NCI-H748 treated with DMSO at 0.1 percent for 48 hours (cell line): ENCODE measurements at places on chromosomes 1 and 21.

- no peak for DNase-seq
These were observed 237.1 kb upstream of the PLD5 start for GRCh38 chr1:242761556-242761955.

DNA sequence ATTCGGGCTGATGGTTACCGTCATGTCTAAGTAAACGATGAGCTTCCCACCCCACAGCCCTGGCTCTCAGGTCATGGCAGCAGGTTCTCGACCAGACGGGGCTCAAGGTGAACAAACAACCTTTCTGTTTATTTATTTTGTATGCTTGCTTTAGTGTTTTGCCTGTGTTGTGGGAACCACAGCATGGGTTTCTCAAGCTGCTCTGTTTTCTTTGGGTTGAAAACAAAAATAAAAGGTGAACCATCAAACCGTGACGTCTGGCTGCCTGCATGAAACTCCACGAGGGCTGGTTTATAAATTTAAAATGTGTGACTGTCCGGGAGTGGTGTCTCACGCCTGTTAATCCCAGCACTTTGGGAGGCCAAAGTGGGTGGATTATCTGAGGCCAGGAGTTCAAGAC lies 28.0 kb downstream of the TMEM51 start:
- no peak for DNase-seq

DNA sequence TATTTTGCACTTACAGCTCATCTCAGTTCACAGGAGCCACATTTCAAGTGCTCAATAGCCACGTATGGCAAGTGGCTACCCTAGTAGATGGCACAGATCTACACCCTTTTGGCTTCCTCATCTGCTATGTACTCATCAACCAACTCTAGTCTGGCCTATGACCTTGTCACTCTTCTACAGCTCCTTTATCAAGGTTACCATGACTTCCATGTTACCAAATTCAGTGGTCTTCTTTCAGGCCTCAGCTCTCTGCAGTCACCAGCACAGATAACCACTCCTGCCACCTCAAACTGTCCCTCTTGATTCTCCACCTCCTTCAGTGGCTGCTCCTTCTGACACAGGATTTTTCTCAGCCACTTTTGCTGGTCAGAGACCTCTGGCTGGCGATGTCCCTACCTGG lies 11.7 kb upstream of the USP48 start:
- DNase-seq, result no peak

DNA sequence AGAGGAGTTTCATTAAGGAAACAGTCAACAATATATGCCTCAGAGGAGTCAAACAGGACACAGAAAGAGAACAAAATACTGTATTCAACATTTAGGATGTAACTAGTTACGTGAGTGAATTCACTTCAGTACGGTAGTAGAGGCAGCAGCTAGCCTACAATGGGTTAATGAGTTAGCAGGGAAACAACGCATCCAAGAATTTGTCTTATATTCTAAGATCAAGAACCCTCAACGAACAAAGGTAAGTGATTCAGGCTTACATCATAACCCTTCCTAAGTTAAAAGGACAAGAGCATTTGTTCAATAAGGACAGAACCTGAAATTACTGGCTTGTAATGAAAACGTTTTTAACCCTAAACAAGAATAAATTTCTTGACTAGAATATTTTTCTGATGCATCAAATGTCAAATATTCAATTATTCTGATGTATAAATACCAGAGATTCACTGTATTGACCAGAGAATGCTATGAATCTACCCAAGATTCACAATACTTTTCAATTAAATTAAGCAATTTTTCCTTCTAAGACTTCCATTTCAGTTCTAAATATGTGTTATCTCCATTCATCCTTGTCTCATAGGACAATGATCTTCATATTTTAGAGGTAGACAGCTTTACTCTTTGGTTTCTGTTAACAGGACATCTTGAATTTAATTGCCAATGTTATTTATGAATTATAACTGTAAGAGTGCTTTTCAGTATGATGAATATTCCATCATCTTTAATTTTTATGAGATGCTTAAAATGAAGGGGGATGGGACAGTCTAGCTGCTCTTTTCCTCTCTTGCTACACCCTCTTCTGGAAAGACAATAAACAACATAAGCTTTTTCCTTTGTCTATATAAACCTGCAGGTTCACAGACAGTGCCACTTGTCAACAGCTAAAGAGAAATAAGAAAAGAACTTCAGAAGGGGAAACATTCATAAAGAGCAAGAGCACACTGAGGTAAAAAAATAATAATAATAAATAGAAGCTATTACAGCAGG lies 209.5 kb downstream of the SMYD3 start:
- DNase-seq, result no peak

- DNase-seq, result no peak
These were observed 18.2 kb downstream of the PRRX1 start for GRCh38 chr1:170682169-170682568.

DNA sequence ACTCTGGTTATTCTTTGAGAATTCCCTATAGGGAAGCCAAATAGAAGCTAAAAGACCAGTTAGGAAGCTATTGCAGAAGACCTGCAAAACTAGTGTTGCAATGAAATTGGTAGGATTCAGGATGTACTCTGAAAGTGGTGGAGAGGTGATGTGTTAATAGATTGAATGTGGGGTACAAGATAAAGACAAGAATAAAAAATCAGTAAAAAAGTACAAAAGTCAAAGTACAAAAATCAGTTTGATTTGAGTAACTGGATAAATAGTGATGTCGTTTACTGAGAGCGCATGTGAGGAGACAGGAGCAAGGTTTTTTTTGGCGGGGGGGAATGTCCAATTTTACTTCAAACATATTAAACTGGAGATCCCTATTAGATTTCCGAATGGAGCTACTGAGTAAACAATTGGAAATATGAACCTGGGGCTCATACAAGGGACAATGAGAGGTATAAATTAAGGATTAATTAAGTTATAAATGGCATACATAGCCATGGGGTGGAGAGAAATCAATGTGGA lies 2.5 kb upstream of the DCAF8 start:
- DNase-seq, result no peak

DNA sequence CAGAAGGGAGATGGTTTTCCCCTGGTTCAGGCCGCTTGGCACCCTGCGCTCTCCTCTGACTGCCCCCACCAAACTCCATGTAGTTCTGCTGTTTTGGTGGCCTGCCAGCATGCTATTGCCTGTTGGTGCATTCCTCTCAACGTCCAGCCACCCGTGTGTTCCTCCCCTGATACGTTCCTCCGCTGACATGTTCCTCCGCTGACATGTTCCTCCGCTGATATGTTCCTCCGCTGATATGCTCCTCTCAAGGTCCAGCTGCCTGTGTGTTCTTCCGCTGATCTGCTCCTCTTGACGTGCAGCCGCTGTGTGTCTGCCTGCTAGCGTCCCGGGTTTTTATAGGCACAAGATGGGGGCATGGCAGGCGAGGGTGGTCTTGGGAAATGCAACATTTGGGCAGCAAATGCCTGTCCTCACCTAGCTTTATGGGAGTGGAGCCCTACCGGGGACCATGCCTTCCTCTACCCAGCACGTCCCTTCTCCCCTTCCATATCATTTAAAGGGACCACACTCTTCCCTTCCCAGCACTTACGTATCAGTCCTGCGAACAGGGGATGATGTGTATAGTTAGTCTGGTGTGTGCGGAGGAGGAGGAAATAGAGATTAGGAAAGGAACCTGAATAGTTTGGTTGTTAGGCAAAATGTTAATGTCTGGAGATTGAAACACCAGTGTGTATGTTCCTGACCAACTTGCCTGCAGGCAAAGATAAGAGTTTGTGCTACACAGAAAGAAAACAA lies 40.6 kb upstream of the PLA2G5 start:
- no peak for DNase-seq

- DNase-seq, result no peak
These were observed 230.8 kb upstream of the CHRM3 start for GRCh38 chr1:239155466-239156091.

DNA sequence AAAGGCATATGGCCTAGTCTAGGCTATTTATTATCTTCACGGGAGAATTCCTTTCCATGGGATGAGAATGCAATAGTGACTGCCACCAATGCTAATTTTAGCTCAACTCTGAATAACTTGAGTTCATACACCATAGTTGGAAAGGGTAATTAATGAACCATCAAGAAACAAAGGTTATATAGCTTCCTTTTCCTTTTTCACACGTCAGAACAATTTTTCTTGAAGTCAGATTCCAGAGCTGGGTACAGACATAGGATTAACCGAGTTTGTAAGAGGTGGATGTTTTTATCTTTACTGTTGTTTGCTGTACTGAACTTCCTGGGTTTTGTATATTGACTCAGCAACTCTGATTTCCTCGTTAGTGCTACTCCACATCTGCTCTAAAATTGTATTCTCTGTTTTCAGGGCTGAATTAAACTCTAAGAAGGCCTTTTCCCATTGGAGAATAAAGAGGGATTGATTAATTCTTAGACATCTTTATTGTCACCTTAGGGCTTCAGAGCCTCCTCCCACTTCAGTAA lies 262.0 kb downstream of the NUF2 start:
- no peak for DNase-seq

GRCh38 chr1:224343679-224344078 lies 13.0 kb upstream of the CNIH4 start:
- DNase-seq, result no peak

DNA sequence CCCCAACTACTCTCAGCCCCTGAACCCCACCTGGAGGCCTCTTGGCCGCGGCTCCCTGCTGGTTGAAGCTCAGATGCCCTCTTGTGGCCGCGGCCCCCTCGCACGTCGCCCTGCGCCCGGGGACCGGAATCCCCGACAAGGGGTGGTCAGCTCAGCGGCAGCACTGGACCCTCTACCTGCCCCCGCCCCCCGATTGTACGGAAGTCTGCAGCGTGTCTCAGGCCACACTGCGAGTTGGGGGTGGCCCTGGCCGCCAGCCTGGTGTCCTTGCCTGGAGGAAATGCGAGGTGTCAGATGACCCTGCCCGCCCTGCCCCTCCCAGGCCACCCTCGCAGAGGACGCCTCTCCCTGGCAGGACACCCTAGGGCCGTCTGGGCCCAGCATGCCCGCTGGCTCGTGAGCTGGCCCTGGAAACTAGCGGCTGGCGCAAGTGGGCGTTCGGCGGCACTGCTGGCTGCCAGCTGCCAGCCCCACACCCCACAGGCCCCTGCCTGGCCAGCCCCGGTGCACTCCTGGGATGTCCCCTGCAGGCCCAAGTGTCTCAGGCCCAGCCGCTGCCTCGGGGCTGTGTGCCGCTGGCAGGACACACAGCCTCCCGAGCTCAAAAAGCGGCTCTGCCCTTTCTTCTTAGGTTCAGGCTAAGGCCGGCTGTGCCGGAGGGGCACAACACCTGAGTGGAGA lies 60.8 kb downstream of the EDN2 start:
- DNase-seq, result no peak
